ENCODE measurements at places on chromosomes 7 and 10.

- no peak for DNase-seq
Measured at GRCh38 chr10:77630507-77630848, 7.1 kb downstream of the KCNMA1 start.

GRCh38 chr10:53276797-53277196 is 504.2 kb upstream of the MBL2 start:
- no peak for DNase-seq

DNA sequence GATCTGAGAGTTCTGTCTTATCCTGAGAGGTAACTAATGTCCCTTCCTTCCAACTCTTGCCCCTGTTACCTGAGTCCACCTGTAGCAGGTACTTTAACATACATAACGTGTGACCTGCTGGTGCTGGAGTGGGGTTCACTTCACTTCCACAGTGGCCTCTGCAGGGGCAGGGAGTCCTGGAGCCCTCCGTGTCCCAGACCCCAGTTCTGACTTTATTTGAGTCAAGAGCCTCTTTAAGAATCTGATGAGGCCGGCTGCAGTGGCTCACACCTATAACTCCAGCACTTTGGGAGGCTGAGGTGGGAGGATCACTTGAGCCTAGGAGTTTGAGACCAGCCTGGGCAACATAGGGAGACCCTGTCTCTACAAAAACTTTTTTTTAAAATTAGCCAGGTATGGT is 117.0 kb upstream of the RET start:
- DNase-seq, result no peak

GRCh38 chr10:84685047-84685660 is 356.8 kb downstream of the CCSER2 start:
- DNase-seq, result no peak

- DNase-seq, result no peak
Measured at GRCh38 chr10:112911206-112911605, 38.8 kb upstream of the TCF7L2 start.

GRCh38 chr7:108818742-108819141 is 249.1 kb downstream of the DNAJB9 start:
- DNase-seq, result no peak

- no peak for DNase-seq
Measured at GRCh38 chr7:119974972-119975371, 298.0 kb upstream of the KCND2 start.

DNA sequence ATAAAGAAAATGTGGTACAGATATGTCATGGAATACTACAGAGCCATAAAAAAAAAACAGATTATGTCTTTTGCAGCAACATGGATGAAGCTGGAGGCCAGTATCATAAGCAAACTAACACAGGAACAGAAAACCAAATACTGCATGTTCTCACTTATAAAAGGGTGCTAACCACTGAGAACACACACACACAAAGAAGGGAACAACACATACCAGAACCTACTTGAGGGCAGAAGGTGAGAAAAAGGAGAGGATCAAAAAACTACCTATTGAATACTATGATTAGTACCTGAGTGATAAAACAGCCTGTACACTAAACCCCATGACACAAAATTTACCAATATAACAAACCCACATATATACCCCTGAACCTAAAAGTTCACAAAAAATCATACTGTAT is 144.6 kb downstream of the TPK1 start:
- no peak for DNase-seq

- DNase-seq, result no peak
Measured at GRCh38 chr7:70808876-70809275, 323.1 kb upstream of the GALNT17 start.

GRCh38 chr10:91462423-91462822 is 52.3 kb downstream of the HECTD2 start:
- no peak for DNase-seq

DNA sequence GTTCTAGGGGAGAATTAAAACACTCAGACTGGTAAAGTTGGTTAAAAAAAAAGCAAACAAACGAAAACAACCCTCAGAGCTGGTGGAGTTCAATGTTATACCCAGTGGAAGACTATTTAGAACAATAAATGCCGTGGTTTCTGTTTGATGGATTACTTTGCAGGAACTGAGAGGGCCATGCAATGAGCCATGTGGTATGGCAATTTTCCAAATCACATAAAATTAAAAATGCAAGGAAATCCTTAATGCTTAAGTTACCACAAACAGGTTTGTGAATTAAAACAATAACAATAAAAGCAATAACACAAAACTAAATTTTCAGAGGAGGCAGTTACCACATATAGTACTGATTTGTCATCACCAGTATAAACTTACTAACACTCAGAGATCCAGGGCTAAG is 96.9 kb downstream of the RTKN2 start:
- DNase-seq, result no peak

- no peak for DNase-seq
Measured at GRCh38 chr10:85457191-85457590, 909.4 kb downstream of the GRID1 start.

DNA sequence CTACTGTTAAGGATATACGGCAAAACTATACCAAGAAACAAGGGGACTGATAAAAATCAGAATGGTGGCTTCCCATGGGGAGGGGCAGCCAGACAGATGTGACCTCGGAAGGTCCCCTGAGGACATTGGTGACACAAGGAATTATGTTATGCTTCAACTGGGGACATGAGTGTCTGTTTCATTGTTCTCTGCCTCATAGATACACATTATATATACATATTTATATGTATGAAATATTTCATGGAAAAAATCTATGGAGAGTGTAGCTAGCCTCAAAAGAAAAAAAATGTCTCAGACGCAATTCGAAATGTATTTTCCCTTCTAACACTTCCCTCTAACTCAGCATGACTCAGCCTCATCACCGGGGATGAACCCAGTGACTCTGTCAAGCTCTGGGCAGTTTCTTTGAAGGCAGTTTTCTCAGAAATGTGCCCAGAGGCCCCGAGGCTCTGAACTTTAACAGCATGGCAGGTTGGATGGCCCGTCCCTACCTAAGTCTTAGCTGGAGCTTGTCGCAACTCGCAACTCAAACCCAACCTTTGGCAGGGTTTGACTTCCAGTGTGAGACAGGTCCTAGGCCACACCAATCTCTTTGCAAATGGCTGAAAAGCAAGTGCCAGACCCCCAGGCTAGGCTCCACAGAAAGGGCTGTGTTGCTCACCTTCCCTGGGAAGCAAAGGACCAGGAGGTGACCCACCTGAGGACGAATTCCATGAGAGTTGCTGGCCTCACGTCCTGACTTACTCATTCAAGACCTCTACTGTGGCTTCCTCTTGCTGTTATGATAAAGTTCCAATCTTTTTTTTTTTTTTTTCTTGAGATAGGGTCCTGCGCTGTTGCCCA is 86.9 kb downstream of the CARD11 start:
- no peak for DNase-seq

- DNase-seq, result no peak
Measured at GRCh38 chr10:72020914-72021809, 57.0 kb downstream of the CHST3 start.

DNA sequence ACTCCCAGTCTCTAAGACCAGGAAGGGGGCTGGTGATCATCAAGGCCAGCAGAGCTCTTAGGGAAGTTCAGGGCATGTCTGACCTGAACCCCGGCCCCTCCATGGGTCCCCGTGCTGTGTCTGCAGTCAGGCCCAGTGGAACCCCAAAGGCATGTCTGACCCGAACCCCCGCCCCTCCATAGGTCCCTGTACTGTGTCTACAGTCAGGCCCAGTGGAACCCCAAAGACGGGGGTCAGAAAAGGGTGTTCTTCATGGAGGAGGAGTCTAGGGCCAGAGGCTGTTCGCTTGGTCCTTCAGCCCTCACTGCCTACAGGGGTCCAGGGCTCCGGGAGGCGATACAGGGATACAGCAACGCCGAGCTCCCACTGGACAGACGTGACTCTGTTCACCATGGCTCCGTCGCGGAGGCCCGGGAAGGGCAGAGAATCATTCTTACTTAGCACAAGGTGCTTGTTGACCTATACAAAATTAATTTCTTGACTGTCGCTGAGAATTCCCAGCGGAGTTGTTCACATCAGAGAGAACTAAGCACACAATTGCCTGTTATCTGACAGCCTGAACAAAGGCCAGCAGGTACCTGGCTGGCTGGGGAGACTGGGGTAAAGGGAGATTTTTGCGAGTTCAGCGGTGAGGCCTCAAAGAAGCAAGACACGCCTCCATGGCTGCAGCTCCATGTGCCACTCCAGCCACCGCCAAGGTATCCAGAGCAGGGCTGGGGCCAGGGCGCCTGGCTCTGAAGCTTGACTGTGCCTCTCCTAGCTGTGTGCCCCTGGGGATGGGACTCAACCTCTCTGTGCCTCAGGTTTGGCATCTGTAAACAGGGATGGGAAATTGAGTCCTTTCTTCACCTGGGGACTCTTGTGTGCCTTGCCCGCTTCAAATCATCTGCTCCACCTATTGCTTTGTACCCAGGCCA is 26.8 kb downstream of the EN2 start:
- no peak for DNase-seq

GRCh38 chr10:122206471-122207065 is 64.5 kb upstream of the BTBD16 start:
- DNase-seq, result no peak

- DNase-seq, result no peak
Measured at GRCh38 chr7:104444017-104444416, 115.6 kb downstream of the LHFPL3 start.

DNA sequence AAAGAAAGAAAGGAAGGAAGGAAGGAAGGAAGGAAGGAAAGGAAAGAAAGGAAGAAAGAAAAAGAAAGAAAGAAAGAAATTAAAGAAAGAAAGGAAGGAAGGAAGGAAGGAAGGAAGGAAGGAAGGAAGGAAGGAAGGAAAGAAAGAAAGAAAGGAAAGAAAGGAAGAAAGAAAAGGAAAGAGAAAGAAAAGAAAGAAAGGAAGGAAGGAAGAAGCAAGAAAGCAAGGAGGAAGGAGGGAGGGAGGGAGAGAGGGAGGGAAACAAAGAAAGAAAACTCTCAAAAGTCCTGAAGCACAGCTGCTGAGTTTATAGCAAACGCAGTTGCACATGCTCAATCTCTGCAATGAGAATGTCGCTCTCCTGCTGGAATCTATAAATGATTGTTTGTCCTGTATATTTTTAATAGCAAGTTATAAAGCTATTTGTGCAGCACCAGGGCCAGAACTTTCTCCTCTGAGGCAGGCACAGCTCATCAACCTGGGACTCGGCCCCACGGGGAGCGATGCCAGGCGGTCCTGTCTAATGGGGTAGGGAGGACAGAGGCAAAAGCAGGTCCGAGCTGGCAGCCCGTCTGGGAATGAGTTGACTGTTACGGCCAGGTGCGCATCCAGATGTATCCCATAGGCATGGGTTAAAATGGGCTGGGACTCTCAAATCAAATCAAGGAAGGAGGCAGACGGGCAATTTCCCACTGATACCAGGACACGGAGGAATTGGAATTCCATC is 118.0 kb upstream of the PFKP start:
- DNase-seq, result no peak

- no peak for DNase-seq
Measured at GRCh38 chr10:78533098-78533497, 499.4 kb downstream of the RPS24 start.

- no peak for DNase-seq
Measured at GRCh38 chr7:94697035-94697974, 41.4 kb upstream of the SGCE start.

DNA sequence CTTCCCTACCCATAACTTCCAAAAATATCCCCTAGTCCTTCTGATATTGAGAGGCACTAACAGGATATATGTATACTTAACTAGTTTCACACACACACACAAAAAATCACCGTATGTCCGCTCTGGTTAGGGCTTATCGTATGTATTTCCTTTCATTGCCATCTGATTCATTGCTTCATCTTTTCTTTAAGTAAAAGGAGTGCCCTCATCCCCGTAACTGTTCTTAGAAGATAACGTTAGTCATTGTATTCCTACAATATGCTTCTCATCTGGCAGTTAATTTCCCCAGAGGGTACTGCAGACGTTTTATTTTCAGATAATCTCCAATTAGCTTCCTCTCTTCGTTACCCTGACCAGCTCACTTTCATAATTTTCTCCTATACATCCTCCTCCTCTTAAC is 37.3 kb downstream of the NRCAM start:
- DNase-seq, result no peak

GRCh38 chr10:104824380-104825006 is 183.4 kb downstream of the SORCS3 start:
- DNase-seq, result no peak

GRCh38 chr10:120746001-120746777 is 105.0 kb upstream of the WDR11 start:
- no peak for DNase-seq

GRCh38 chr10:27147701-27148100 is 6.5 kb downstream of the YME1L1 start:
- no peak for DNase-seq

DNA sequence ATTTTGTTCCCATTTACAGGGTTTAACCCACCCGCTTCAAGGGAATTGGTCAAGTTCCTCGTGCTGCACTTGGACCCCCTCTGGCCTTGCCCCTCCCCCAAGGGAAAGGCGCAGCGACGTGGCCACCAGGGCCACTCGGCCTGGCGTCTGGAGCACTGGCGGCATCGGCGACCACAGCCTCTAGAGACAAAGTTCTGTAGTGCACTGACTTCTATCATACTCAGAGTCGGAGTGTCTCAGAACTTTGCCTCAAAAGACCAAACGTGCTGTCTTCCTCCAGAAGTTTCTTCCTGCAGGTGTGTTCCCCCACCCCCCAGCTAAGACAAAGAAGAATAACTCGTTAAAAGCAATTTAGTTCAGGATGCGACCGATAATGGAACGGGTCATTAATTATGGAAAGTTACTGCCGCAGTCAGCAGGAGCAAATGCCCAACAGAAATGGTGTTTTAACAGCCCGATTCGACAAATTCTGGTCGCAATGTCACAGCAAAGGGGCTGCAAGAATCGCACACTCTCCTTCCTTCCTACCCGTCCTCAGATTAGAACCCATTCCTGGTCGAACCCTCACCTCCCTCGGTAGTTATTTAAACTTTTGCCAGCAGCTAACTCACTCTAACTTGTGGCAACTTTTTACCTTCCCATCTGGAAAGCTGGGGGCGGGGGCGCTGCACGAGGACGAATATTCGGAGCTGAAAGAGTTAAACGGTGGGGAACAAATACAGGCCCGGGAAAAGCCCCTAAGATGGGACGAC is 202.1 kb upstream of the NFE2L3 start:
- no peak for DNase-seq

DNA sequence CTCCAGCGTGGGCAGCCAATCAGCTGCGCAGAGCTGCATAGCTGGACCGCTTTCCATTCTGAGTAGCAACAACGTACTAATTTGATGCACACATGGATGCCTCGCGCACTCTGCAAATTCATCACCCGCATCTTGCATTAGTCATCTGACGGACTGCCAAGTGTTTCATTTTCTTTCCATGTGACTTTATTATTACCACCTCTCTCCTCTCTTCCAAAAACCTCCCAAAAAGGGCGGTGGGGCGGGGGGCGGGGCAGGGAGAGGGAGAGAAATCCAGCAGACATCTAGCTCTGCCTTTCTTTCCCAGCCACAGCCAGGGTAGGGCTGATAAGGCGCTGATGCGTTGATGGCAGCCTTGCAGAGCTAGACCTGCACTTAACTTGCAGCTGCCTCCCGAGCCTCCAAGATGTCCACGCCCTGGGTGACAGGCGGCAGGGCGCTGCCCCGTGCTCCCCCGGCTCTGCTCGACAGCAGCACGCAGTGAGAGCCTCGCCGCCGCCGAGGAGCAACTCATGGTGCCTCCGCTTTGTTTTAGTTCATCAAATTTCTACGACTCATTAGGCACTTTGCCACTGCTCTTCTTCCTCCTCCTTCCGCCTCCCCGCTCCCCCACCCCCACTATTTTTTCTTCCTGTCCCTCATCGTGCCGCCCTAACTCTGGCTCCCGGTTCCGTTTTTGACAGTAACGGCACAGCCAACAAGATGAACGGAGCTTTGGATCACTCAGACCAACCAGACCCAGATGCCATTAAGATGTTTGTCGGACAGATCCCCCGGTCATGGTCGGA is 147.3 kb downstream of the CELF2 start:
- no peak for DNase-seq

Data from esophagus squamous epithelium (tissue), 5 donors.